ENCODE measurements at places on chromosomes 2 and 18.
A peak's percentile ranks its signal among the peaks of the same experiment; 100 is the strongest.

GRCh38 chr18:50814395-50814794 lies 5.4 kb downstream of the MRO start:
- DNase-seq, result no peak

- DNase-seq, result no peak
These were observed 29.6 kb downstream of the NEMP2 start for GRCh38 chr2:190504912-190505311.

- DNase-seq, result no peak
These were observed 47.5 kb upstream of the HNRNPA3 start for GRCh38 chr2:177165061-177165583.

DNA sequence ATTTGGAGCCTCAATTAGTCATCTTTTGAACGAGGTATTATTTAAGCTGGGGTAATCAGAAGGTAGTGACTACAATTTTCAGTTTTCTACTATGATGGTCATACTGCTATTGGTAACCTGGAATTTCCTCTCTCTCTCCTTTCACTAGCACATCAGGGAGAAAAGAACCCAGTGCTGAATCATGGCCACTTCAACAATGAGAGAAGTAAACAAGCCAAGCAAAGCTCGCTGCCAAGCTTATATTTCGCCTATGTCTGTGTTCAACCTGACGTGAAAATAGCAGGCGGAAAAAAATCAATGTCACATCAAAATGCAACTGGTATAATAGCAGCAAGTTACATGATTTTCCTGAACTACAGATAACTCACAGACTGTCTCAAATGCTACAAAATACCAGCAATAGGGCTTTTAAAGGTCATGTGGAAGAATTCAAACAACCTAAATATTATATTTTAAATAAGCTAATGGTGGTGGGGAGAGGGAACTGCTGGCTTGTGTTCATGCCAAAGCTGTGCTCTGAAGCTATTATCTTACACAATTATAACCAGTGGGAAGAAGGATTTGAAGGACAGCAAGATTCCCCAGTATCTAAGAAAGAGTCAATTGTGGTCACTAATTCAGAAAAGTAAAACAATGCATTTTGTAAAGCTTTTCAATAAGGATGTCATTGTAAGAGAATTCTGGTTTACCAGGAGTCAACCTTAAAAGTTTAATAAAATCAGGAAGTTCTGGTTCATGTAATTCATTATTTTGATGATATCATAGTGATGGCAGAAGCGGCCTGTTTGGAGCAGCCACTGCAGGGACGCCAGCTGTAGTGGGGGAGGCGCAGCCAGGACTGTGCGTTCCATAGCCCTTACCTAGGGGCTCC lies 38.0 kb downstream of the RNF152 start:
- peak; percentile 10 for DNase-seq

GRCh38 chr2:158202161-158202815 lies 100.6 kb downstream of the UPP2 start:
- DNase-seq, result no peak

- DNase-seq, result no peak
These were observed 47.5 kb upstream of the PXDN start for GRCh38 chr2:1791685-1792435.

- peak; percentile 80 for DNase-seq
These were observed 59.1 kb downstream of the ARL4C start for GRCh38 chr2:234437642-234438304.

DNA sequence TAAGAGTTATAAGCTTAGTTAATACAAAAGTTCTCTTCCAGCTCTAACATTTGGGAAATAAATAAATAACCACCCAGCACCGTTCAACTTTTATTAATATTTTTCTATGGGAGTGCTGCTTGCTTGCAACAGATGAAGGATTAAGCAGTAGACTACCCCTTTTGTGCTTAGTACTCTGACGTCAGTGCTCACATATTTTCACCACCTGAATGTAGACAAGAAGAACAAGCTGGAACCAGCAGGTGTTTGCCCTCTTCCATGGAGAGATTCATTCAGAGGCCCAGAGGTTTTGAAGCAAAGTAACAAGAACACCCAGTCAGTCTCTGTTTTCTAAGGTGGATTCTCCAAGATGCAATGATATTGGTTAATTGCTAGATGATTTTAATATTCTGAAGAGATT lies 307.1 kb upstream of the PIK3C3 start:
- no peak for DNase-seq

GRCh38 chr2:38615237-38615636 lies 12.5 kb upstream of the HNRNPLL start:
- DNase-seq, result no peak

GRCh38 chr18:24727685-24728084 lies 267.2 kb downstream of the HRH4 start:
- no peak for DNase-seq

DNA sequence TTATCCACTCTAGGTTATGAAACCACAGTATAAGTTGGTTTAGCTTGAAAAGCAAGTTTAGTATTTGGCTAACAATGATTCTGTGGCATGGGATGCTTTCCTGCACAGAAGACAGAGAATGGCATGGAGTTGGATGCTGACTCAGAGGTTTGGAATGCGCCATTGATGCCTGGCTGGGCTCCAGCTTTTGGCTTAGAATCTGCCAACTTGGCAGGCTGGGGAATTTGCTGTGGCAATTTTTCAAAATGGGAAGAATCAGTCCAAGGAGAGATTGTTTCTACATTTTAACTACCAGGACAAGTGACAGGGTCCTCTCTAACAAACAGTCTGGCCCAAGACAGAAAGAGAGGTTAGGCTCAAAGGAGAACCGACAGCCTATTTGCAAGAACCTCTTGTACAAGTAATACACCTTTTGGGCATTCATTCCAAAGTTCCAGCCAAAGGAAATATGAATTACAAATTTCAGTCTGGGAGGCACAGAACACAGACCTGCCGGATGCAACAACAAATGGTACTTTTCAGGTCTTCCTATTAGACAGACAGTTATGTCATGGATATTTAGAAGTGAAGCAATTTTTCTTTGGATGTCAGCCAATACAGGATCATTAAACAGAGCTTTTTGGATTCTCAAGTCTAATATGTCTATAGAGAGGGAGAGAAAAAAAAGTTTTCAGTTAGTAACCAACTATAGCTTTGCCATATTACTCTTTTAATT lies 1027.7 kb downstream of the TMEM182 start:
- no peak for DNase-seq

DNA sequence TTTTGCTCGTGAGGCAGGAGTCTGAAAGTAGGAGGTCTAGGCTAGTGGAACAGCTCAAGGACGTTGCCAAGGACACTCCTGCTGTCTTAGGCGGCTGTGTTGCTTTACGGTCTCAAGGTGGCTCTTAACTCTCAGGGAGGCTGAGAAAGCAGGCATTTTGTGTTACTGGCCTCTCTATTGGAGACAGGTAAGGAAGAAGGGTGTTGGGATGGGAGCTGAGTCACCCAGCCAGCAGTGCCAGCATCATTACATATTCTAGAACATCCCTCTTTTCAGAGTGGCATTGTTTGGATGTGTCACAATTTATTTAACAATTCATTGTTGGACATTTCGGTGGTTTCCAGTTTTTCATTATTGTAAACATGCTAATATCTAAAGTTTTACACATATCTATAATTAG lies 30.8 kb upstream of the TMEM214 start:
- no peak for DNase-seq

GRCh38 chr2:42764096-42764495 lies at the start of gene OXER1:
TSS of gene OXER1 (minus strand) at chr2:42764135. CDS start at chr2:42764062, 73 bp downstream.
- no peak for DNase-seq

GRCh38 chr2:40292291-40292690 lies 159.6 kb downstream of the SLC8A1 start:
- DNase-seq, result no peak

GRCh38 chr2:190408538-190409271 lies 550 bp downstream of the MFSD6 start:
- DNase-seq, result peak; percentile 46

DNA sequence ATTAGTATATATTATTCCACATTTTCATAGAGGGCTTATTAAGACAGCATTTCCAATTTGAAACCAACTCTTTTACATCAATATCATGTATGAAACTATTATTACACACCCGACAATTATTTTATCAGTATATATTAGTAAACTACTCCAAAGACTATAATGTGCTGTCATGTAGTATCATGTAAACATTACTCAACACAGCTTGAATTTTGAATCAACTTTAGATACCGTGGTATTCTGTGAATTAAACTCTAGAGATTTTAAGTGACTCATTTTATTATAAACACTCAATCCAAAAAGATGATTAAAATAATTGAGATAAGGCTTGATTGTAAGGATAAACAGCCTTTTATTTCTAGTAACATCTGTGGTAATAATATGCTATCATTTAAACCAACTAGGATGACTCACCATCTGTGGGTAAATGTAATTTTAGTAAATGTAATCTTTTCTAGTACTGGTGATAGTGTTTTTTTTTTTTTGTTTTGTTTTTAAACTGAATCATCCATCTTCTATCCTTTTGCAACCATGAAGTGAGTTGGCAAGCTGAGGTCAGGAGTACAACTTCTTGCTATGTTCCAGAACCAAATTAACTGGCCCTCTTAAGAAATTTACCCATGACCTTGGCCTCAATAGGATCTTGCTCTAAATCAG lies 144.3 kb upstream of the SMAD7 start:
- DNase-seq, result no peak

DNA sequence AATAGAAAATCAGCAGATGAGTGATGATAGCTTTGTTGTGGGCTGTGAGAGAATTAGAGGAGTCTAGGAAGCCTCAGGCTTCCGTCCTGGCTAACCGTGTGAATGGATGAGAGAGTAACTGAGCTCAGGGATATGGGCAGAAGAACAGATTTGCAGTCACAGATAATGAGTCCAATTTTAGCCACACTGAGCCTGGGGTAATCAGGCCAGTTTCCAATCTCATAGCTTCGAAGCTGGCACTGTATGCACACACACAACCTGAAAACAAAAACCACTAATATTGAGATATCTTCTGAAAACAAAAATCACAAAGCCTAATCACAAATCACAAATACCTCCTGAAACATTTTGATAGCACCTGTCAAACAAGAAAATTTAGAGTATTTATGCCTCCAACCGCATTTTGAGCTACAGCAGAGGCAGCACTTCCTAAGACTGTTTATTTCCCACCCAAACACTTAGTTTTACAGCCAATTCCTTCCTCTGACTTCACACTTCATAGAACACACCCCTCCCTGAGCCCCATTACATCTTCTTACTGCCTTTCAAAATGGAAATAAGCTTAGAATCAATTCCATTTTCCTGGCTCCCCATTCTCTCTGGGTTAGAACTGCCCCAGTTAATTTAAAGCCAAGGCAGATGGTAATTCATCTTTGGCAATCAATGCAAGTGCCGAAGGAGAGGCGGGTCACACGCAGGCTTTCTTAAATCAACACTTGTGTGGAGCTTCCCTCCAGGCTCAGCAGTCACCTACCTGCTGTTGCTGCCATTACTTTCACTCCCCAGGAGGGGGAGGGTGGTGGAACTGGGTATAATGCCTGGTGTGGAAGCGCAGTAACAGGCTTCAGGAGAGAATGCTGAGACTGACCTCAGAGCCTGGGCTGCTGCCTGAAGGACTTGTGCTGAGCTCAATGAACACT lies 18.9 kb downstream of the TTR start:
- DNase-seq, result no peak

GRCh38 chr2:50791271-50791670 lies 240.7 kb downstream of the NRXN1 start:
- DNase-seq, result no peak

GRCh38 chr2:166572937-166573336 lies 78.9 kb upstream of the SCN7A start:
- no peak for DNase-seq

GRCh38 chr18:58468191-58468590 lies 160.7 kb downstream of the ALPK2 start:
- no peak for DNase-seq

DNA sequence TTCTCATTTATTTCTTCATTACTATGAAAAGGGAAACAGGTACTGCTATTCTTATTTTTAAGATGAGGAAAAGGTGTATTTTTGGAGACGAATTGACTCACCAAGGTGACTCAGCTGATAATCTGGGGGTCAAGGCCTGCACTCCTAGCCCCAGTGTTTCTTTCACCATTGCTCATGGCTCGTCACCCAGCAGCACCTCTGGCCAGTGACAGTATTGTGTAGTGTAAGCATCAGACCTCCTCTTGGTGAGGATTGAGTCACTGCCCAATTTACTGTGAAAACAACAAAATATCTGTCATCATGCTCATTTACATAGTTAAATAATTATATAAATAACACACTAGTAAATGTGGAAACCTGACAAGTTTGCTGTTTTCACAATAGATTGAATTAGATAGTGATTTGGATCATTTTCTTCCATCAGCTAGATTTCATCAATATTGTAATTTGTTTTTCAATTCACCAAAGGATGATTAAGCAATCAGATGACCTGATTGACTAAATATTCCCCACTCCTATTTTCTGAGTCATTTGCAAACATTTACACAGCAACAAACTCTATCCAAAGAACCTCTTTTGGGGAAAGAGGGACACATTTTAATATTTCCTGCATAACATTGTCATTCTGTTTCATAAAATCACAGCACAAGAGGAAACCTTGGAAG lies 492.8 kb upstream of the RAB12 start:
- DNase-seq, result no peak

DNA sequence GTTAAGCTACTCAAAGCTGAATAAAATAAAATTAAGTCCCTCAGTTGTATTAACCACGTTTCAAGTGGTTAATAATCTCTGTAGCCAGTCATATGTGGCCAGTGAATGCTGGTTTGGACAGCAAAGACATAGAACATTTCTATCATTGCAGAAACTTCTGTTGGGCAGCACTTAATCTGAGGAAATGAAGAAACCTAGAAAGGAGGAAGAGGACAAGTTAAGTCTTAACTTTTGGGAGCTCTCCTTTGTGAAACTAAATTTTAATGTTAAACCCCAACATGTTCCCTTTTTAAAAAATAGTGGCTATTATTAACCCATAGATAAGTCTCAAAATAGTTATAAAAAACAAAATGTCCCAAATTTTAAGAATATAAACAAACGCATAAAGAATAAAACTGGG lies 421.3 kb downstream of the ARHGAP15 start:
- no peak for DNase-seq

GRCh38 chr2:106892048-106892447 lies 6.1 kb upstream of the ST6GAL2 start:
- DNase-seq, result no peak

DNA sequence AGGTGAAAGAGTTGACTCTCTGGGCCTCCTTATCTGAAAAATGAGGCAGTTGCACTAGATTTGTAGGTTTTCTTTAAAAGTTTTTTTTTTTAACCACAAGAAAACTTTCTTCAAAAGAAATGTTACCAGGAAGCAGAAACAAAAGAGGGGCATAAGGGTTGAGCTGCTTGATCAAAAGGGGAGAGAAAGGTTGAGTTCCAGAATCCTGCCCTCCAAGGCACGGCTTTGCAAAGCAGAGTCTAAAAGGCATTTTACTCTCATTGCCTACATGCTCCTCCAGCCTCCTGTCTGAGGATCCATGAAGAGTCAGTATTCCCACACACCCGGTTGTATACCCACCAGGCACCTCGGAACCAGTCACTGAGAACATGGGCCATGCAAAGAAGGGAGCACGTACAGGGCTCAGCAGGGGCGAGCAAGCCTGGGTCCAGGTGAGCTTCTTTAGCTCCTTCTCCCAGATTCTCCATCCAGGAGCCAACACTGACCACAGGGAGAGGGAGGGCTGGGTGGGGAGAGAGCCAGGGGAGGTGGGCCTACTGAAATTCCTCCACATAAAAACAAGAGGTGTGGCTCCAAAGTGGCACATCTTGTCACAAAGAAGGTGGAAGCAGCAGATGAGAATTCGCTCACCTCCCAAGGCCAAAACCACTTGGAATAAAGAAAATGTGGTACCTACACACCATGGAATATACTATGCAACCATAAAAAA lies 116.0 kb upstream of the EPC2 start:
- DNase-seq, result no peak
